ENCODE measurements at places on chromosomes 7 and 10.

DNA sequence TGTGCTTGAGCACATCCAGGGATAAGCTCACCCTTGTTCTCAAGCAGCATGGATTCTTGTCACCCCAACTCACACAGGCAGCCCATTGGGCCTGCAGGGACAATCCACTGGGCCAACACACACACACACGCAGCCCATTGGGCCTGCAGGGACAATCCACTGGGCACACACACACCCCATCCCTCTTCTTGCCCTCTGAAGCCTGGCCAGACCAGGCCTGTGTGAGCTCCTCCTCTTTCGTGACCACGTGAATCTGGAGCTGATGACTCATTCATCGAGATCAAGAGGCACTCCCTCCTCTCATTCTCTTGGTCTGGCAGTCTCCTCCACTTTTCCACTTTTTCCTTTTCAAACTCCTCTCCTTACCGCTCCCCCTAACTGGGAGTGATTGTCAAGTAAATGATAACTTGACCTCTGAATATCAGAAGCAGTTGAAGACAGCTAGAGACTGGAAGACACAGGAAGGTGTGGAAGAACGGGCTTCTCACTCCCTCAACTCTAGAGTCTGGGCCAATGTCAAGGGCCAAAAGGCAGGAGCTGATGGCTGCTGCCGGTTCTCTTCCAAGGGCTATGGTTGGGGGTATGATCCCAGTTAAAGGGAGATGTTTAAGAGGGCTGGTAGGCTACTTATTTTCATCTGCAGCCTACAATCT lies 89.7 kb downstream of the HIPK2 start:
- DNase-seq, result no peak

GRCh38 chr7:148083448-148083847 lies 507.1 kb upstream of the C7orf33 start:
- no peak for DNase-seq

- no peak for DNase-seq
These were observed 188.4 kb upstream of the COL1A2 start for GRCh38 chr7:94206295-94206694.

- no peak for DNase-seq
These were observed 42.7 kb downstream of the CACUL1 start for GRCh38 chr10:118712080-118712479.

DNA sequence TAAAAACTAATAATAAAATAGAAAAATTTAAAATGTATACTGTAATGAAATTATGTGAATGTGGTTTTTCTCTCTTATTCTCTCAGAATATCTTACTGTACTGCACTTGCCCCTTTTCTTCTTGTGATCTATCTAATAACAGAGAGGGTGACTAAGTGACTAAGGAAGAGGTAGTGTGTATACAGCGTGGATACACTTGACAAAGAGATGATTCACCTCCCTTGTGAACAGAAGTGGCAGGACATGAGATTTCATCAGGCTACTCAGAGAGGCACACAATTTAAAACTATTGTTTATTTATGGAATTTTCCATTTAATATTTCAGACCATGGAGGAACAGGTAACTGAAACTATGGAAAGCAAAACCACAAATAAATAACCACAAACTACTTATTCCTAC lies 806.6 kb upstream of the GHITM start:
- no peak for DNase-seq

- DNase-seq, result no peak
These were observed 169.3 kb upstream of the LRRN3 start for GRCh38 chr7:110921595-110922151.

GRCh38 chr7:23239698-23240097 lies 6.9 kb upstream of the GPNMB start:
- DNase-seq, result no peak

DNA sequence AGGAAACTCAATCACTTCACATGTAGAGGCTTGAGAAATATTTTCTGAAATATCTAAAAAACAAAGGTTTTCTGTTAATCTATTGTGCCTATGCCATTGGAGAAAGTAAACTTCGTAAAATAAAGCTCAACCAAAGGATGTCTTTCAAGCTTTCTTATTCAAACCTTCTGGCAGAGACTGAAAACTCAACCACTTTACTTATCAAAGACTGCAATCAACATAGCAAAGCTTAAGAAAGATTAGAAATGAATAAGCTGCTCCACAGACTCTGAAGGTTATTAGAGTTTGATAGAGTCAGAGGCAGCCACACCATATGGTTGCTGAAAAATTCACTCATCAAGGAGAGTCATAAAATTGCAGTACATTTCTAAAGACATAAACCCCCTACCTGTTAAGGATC lies 245.8 kb upstream of the MEOX2 start:
- no peak for DNase-seq

DNA sequence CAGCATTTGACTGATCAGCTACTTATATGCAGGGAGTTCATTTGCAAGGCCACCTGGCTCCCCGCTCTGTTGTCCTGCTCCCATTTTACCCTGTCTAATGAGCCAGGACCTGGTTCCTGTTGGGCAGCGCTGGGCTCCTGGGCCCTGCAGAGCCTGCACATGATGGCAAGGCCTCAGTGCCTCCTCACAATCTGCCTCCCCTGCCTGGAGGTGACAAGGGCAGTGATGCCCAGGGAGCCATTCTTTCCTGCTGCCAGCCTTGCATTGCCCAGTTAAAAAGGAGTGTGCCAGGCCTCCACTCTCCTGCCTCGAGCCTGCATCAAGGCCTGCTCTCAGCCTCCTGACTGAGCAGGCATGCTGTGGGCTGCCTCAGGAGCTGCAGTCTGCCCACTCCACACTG lies 28.5 kb downstream of the CHAT start:
- no peak for DNase-seq

DNA sequence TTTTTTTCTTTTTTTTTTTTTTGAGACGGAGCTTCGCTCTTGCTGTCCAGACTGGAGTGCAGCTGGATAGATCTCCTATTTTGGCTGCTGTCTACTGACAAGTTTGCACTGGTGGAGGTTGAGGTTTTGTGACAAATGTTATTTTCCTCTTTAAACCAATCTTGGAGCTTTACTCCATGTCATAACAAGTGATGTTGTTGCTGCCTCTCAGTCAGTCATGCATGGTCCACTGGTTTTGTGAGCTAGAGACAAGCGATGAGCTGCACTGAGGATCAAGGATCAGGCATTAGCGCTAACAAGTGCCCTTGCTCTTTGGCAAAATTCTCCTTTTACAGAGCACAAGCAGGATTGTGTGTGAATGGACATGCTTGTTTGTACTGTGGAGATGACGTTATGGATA lies 805 bp upstream of the WDFY4 start:
- no peak for DNase-seq

DNA sequence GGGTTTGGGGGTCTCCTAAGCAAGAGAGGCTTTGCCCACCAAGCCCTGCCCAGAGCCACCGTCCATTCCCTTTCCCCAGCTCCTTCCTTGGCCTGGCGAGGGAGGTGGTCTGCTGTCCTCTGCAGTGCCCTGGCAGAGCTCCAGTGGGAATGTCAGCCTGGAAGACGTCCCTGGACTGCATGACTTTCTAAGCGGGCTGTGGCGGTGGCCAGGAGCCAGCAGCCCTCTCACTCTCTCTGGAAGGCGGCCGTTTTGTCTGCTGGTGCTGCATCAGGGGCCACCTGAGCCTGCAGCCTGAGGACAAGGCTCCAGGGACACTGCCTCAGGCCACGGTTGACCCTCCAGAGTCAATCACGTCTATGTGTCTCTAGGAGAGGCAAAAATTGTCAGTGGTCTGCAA lies 271.0 kb downstream of the SKAP2 start:
- DNase-seq, result no peak

- no peak for DNase-seq
These were observed 78.5 kb downstream of the CDK14 start for GRCh38 chr7:90674625-90675024.

DNA sequence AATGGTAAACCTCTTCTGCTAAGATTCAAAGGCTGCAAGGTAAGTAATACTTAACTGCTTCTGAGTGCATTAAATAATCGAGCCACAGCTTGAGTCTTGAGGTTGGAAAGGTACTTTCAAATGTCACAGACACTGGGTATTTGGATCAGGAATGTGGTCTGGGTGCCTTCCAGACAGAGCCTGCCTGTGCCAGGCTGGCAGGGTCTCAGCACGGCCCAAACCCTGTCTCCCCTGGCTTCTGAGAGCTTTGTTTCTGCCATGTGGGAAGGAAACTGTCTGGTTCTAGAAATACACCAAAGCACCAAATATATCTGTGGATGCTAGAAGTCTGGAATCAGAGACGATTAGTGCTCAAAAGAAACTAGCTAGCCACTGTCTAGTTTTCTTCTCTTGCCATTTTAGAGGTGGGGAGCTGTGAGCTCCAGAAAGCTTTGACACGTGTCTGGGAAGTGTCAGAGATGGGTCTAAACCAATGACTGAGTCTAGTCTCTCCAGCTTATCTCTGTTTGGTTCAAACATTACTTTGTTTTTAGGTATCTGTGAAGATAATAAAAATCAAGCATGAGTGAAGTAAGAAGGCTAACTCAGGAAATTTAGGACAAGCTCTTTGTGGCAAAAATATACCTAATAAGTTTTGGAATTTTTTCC lies 162.8 kb downstream of the CYP26A1 start:
- DNase-seq, result no peak

DNA sequence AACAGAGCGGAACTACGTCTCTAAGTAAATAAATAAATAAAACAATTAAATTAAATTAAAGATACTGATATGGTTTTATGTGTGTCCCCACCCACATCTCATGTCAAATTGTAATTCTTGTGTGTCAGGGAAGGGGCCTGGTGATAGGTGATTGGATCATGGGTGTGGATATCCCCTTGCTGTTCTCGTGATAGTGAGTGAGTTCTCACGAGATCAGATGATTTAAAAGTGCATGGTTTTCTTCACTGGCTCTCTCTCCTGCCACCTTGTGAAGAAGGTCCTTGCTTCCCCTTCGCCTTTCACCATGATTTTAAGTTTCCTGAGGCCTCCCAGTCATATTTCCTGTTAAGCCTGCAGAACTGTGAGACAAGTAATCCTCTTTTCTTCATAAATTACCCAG lies 29.0 kb upstream of the OGDHL start:
- no peak for DNase-seq

DNA sequence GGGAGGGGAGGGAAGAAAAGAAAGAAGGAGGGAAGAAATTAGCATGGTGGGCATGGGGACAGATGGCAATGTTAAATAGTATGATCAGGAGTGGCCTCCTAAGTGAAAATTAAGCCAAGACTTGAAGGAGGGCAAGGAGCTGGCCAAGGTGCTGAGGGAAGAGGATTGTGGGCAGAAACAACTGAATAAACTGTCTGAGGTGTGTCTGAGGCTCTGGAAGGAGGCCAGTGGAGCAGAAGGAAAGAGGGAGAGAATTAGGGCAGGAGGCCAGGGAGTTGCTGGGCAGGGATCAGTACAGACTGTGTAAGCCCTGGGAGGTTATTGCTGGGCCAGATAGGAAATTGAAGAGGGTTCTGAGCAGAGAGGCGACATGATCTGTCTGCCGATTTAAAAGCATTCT lies 40.6 kb upstream of the VKORC1L1 start:
- DNase-seq, result no peak

GRCh38 chr10:85448716-85449115 lies 917.9 kb downstream of the GRID1 start:
- no peak for DNase-seq

DNA sequence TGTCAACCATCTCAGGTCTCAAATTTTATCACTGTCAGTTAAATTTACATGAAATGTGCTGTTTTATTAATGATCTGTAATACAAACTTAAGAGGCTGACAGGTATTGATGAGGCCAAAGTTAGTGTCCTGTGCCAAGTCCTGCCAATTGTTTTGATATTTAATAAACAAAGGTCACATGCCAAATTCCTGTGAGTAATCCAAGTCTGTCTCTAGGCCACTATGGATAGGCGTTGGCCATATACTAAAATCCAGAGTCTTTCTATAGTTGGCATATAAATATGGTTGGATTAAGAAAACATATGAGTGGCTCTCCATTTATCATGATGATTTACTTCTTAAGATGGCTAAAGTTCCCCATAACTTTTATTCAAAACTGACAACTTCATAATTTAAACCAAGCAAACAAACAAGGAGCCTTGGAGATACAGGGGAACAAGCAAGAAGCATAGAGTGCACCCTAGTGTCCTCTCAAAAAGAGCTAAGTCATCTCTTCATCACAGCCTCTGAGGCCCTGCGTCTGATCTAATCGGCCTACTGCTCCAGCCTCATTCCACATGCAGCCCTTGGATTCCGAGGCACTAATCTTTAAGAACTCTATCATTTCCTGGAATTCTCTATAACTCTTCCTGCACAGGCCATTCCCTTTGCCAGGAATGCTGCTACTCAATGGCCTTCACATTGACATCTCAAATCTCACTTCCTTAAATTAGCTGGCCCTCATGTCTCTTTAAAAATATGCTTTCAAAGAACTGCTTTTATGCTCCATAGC lies 32.7 kb upstream of the NRCAM start:
- no peak for DNase-seq

GRCh38 chr7:73521636-73522104 lies 423 bp downstream of the BAZ1B start:
- DNase-seq, result no peak

- DNase-seq, result no peak
These were observed 79.3 kb upstream of the ST8SIA6 start for GRCh38 chr10:17533731-17534130.

GRCh38 chr7:101494602-101495329 lies 132.1 kb downstream of the COL26A1 start:
- no peak for DNase-seq

Data from SW 1271 (cell line).